Fibroblast of lung (primary cell): ENCODE measurements at places on chromosomes 2 and 18.
A peak's percentile ranks its signal among the peaks of the same experiment; 100 is the strongest.

DNA sequence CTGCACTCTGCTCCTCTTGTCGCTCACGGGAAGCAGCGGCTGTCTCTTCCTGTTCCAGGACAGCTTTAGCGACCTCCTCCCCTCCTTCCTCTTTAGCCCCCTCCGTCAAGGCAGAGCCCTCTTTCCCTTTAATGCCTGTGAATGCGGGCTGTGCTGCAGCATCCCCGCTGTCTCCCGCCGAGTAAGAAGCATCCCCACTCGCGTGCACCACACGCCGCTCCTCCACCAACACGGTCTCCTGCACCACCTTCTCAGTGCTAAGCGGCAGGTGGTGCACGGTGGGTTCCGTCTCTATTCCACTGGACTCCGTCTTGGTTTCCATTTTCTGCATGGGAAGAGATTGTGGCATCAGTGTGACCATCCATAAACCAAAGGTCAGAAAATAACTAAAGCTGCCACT, 101.6 kb upstream of the ZBTB14 start:
- DNase-seq: no peak

GRCh38 chr2:192412394-192412793, 217.7 kb upstream of the TMEFF2 start:
- no peak for DNase-seq

DNA sequence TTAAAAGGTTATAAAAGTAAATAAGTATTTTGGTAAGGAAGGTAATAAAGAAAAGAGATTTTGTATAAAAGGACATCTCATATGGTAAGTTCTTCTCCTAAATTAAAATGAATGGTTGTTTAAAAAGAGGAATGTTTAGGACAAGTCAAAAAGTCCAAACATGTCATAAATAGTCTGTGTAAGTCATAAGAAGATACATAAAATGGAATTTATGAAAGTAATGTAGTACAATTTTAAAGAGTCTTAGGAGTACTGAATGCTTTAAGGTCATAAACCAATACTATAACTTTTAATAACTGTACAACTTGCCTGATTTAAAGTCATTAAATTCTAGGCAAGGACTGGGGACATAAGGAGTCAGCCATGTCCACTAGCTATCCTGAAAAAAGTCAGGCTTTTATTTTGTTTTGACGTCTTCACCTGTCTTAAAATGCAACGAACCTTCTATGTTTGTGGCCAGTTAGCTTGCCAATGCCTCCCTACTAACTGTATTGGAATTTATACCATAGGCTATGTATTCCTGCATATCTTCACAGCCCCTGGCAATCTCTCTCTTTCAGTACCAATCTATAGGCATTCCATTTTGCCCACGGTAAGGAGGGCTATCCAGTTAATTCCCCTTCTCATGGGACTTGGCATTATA, 312.3 kb upstream of the LRRTM4 start:
- no peak for DNase-seq

GRCh38 chr2:232216028-232216427, 162.5 kb upstream of the ALPP start:
- DNase-seq: no peak

GRCh38 chr2:83015900-83016299, 1443.2 kb downstream of the SUCLG1 start:
- DNase-seq: no peak

DNA sequence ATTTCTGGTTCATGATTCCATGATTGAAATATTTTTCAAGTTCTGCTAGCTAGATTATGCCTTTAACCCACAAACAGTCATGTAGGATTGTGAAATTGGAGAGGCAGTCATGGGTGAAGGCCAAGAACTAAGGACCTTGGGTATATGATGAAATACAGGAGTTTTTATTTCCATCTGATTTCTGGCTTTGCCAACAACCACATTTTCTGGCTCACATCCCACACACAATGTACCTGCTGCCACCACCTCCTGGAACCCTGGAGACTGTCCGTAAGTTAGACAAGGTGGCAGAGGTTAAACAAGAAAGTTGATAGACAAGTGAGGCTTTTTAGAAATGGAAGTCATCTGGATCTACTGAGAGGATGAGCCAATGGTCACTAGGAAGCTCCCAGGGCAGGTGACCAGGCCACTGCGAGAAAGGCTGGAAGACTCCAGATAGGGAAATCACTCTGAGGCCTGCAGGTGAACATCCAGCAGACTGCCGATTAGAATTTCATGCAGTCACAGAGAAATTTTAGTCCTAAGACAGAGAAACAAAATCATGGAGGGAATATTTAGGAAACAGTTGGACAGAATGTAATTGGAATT, 402.0 kb downstream of the ALK start:
- peak; percentile 84 for DNase-seq

DNA sequence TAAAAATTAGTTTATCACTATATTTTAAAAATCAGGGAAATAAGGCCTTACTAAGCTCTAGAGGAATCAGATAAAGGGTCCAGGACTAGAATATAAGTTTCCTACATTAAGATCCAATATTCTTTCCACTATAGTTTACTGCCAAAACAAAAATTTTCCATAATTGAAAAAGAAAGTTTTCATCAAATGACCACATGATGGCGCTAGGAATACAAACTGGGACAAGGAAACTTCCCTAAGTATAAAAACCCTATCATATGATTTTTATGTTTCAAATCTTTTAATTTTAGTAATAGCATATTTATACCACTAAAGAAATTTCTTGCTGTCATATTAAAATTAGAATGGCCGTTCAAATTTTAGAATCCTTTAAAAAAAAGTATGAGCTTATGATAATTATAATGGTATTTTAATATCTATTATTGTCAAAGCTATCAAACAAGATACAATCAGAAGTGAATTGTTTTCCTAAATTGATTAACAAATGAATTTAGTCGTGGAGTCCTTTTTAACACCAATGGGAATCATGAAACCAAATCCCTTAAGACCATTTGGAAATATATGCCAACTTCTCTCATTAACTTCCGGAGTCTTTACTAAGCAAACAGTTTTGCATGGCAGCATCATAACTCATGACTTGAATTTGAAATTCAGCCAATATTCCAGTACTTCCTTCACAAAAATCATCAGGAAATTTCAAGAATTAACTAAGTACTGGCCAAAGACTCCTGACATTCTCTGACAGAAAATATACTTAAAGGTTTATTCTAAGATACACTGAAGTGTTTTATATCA, 70.3 kb downstream of the SCN1A start:
- peak; percentile 59 for DNase-seq

- no peak for DNase-seq
Measured at GRCh38 chr2:11009891-11010290, 98.2 kb downstream of the KCNF1 start.

DNA sequence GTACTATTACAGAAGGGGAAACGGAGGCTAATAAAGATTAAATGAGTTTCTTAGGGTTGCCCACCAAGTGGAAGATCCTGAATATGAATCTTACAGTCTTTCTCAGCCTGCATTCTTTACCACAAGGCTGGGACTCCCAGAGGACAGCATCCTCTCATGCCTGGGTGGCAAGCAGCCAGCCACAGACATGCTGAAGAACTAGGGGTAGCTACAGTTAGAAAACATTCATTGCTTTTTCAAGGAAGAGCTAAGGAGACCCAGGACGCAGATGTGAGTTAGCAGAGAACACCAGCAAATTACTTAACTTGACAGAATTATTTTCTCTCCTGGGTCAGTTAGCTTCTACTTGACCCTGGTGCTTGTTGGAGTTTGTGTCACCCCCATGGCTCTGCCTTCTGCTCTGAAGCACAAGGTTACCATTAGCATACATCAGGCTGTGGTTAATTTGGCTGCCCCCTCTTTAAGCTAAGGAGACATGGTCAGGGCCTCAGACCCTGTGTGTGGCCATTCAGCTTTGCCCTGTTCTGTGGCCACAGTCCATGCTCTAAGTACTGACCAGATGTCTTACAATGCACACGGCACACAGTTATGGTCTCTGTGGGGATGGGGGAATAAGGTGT, 132.3 kb upstream of the TNP1 start:
- DNase-seq: no peak

- peak; percentile 12 for DNase-seq
Measured at GRCh38 chr2:200705305-200706041, 106.2 kb upstream of the BZW1 start.

DNA sequence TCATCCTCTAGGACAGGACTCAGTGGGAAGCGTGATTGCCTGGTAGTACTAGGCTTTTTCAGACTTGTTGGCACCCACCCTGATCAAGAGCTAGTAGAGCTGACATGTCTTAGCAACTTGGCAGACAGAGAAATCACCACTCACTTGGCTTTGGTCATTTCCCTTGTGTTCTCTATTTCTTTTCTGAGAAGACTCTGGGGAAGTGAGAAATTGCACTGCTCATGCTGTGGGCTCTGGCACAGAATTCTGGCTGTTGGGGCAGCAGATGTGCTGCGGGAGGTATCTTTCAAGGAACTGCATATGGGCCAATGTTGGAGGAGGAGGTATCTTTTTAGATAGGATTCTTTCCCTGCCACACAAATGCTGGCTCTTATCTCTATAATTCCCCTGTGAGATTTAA, 529.1 kb upstream of the MEX3C start:
- DNase-seq: no peak

DNA sequence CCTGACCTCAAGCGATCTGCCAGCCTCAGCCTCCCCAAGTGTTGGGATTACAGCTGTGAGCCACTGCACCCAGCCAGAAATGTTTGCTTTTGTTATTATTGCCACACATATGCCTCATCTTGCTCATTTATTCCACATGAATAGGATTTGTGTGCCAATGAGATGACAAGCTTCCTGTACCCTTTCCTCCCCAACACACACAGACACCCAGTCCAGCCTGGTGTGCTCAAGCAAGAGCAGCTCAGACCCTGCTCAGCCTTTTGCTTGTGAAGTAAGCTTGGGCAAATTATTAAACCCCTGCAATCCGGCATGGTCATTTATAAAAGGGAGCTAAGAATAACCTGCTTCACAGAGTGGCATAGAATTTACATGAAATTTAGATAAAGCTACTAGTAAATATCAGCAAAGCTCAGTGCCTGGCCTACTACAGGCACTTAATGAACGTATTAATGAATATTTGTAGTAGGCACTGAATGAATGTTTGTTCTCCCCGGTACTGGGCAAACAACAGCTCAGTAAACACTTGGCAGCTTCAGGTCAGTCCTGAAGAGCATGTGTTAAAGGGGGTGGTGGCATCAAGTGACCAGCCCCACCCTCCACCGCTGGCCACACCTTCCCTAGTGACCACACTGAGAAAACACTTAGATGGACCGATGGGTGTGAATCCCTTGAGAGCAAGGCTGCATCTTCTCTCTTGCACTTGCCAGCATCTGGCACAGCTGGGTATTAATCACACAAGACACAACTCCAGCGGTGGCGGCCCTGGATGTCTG, 280.2 kb downstream of the SRBD1 start:
- DNase-seq: no peak

DNA sequence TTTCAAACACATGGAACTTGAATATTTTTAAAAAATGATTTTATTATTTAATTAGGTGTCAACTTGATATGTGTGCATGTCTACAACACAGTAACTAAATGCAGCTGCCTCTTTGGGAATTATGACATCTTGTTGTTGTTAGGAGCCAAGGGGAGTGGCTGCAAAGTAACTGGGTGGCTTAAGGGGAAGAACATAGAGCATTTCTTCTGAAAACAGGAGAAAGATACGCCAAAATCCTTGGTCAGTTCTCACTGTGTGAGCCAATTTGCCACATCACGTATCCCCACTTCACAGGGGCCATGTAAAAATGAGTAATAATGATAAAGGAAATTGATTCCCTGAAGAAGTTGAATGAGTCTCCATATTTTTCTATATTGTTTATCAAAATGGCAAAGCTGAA, 309.8 kb upstream of the COL3A1 start:
- peak; percentile 9 for DNase-seq

DNA sequence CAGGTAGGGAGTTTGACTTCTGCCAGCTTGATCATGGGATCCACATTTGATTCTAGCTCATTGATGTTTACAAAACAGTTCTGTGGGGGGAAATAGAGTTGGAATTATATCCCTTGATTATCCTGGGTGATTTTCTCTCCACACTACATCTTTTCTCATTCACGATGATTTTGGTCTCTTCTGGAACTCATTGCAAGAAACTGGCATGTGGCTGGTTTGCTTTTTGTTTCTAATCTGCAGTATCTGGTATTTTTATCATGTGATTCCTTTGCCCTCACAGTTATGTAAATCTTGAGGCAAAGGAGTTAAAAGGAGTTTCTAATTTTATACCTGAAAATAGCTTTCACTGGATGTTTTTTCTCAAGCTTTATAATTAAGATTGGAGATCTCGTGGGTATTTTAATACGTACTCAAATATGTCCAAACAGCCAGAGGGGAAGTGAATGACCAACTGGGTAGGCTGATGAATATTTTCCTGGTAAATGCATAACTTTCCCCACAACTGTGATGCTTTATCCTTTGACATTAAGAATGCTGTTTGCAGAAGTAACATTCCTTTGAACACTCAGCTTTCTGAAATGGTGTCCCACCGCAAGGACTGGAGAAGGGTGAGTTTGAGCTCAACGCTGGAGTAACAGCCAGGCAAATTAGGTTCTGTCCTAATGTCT, 502.9 kb upstream of the ZEB2 start:
- DNase-seq: peak; percentile 55

DNA sequence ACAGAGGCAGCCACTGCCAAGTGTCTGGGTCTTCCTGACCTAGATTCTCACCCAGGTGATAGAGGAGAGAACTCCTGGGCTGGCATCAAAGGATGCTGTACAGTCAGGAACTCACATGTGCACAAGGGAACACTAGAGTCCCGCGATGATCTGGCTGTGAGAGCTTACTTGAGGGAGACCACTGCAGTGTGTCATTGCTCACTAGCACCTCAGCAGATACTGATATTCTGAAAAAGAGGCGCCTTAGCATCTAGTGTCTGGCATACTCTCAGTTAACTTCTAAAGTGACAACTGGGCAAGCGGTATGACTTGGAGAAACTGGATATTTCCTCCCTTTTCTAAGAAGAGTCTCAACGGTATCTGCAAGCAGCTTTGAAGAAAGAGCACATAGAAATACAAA, 189.9 kb downstream of the CMPK2 start:
- no peak for DNase-seq

DNA sequence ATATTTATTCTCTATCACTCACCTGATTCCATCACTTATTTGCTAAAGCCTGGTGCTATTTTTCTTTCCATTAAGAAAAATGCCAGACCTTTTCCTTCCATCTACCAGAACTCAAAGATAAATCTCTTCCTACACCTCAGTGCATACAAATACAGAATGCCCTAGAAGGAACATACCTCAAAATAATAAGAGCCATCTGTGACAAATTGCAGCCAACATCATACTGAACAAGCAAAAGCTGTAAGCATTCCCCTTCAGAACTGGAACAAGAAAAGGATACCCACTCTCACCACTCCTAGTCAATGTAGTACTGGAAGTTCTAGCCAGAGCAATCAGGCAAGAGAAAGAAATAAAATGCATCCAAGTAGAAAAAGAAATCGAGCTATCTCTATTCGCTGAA, 315.9 kb upstream of the UBE2E3 start:
- no peak for DNase-seq

DNA sequence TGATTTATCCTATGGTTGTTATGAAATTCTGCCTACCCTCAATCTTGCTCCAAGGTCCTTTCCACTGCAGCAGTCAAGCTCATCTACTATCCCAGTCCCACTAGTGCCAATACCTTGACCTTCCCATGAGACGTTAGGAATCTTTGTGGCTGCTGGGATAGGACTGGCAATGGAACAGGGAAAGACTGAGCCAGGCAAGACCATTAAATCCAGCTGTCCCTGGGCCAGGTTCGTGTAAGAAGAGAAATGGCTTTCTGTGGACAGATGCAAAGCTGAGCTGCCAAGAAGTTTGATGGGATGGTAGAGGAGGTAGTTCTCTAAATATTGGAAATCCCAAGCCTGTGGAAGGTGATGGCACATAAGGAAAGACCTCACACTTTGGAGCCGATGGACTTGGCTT, 50.1 kb upstream of the TMEM17 start:
- no peak for DNase-seq

- DNase-seq: no peak
Measured at GRCh38 chr2:235533616-235534385, 40.0 kb downstream of the AGAP1 start.

- peak; percentile 56 for DNase-seq
Measured at GRCh38 chr2:121804340-121804739, 48.9 kb downstream of the TSN start.
